Naive thymus-derived CD8-positive, alpha-beta T cell (primary cell): ENCODE measurements at places on chromosomes 3 and 15.

DNA sequence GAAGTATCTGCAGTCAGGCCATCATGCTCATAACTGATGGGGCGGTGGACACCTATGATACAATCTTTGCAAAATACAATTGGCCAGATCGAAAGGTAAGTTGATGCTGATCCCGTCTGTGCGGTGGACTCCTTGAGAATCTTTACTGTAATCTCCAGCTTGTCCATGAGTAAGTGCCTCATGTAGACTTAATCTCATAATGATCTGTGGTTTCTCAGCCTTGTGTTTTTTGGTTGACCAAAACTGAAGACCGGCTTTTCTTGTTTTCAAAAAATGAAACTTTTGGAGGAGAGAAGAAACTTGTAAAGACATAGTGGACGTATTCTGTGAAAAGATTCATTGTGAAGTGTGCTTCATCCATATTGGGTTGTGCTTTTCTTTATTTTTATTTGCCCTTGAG, 285.7 kb downstream of the LRTM1 start:
- DNase-seq, result no peak

DNA sequence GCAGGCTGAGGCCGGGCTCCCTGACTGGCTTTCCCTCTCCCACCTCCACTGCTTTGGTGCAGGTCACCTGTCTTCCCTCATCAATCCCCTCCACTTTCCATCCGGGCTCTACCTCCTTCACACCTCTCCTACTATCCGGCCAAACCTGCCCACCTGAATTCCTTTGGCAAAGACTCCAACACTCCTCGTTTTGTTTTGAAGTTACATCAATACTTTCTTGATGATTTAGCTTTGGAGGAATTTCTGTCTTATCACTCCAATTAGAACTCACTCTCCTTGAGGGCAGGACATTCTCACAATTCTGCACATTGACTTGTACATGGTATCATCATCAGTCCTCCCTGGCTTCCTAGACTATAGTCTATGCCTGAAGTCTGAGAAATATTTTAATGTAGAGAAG, 20.4 kb downstream of the LDHAL6B start:
- no peak for DNase-seq

GRCh38 chr3:40417845-40418543, 31.0 kb downstream of the ENTPD3 start:
- DNase-seq, result no peak

DNA sequence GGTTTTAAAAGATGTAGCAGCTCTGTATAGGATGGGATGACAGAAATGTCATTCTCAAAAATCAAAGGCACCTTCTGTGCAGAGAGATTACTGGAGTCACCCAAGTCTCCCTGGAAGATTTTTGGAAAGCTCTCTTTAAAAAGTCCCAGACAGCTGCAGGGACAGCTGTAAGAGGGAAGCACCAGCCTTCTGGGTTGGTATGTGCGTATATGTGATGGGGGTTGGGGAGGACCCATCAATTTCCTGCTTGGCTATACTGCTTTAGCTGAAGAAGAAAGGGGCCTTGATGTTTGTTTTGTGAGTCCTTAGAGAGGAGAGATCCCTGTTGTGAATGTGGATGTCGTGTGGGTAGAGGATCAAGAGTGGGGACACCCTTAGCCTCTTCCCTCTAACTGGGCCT, 5.4 kb upstream of the SEC11A start:
- DNase-seq, result no peak

DNA sequence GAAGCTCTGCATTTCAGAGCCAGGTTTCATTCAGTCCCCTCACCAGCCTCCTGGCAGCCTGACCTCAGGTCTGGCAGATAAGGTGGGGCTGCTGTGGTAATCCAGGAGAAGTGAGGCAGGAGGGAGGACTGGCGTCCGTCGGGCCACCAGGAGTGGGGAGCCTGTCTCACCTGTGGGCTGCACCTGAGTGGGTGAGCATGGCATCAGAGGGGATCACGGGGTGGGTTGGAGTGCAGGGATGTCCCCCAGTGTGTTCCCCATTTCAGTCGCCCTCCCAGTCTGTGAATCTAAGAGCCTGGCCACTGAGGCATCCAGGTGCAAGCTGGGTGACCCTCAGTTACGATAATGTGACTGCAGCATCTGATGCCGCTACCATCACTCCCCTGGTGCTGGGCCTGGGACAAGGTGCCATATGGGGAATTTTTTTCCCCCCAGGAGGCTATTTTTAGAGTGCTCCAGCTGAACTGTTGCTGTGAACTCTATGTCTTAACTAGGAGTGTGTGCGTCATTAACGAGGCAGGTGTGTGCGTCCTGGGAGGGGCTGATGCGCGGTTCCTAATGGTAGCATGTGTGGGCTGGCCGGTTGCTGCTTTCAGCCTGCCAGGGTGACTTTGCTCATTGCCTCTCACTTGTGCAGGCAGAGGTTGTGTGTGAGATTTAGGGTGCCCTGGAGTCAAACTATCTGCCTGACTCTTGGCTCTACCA, 165.2 kb downstream of the SLCO3A1 start:
- DNase-seq, result no peak

GRCh38 chr15:65042776-65043327, 2.3 kb upstream of the SLC51B start:
- no peak for DNase-seq

- peak; percentile 21 for DNase-seq
Observed at GRCh38 chr15:64503197-64503596, 42.8 kb downstream of the ZNF609 start.

- no peak for DNase-seq
Observed at GRCh38 chr3:146972726-146973125, 367.6 kb upstream of the PLSCR5 start.

DNA sequence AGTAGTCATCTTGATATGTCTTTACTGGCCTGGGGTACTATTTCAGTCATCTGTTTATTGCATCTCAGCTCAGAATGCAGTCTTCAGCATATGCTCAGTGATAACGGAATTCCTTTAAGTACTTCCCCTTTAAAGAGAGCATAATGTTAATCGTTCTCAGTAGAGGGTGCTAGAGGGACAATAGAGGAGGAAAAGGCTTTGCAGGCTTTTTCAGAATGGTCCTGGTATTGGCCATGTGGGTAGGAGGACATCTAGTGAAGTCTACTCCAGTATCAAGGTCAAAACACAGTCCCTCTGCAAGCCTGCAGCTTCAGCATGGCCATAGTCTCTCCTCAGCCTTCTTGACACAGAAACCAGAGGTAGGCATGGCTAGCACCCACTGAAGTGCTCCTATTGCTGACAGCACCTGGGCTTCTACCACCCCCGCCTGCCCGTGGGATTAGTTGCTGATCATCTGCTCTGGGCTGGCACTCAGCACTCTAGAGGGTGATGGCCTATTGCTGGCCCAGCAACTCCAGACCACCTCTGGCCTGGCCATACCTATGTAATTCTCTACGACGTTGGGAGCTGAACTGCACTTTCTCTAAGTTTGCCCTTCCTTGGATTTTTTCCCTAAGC, 65.4 kb downstream of the KCNH8 start:
- DNase-seq, result no peak

DNA sequence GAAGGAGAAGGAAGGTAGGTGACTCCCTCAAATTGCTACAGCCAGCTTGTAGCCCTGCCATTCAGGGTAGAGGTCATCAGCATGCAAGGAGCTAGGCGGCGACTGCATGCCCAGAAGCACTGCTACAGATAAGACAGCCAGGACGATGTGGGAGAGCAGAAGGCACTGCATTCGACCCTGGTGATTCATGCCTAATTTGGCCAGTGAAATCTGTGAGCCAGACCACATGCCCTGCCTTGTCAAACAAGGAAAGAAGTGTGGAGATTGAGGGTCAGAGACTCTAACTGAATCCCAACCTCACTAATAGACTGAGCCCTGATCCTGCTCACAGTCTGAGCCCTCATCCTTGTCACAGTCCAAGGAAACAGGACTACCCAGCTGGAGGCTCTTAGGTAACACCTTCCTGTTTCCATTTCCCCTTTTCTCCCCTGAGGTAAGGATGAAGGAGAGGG, 86.6 kb downstream of the LINGO1 start:
- DNase-seq, result no peak

- no peak for DNase-seq
Observed at GRCh38 chr3:137767538-137768360, 3.6 kb downstream of the SOX14 start.

DNA sequence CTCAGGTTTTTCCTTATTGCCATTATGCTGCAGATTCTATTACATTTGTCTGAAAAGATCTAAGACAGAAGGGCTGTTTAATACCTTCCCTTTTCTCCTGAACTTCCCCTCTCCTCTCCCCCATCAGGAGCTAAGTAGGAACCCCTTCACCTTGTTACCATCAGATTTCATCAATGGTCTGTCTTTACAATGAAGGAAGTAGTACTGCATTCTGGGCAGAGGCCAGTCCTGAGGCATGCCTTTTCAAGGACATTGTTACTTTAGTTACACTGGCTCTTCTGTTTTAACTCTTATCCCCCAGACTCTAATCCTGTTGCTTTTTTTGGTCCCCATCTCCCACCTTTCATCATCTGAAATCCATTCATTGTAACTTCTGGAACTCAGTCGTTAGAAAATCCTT, 8.1 kb downstream of the CTNNB1 start:
- no peak for DNase-seq

DNA sequence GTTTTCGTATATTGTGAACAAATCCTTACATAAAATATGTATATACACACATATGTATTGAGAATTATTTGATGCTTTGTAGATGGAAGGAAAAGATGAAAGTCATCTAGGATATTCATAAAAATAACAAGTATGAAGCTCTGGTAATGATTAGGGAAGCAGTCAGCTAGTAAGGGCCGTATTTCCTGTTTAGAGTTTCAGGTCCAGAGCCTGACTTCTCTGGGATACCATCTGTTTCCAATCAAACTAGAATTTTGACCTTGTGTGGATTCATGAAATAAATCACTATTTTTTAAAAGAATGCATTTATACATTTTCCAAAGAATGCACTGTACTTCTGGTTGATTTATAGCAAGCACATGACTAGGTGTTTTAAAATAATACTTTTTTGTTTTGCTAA, 156.1 kb upstream of the CGNL1 start:
- no peak for DNase-seq

DNA sequence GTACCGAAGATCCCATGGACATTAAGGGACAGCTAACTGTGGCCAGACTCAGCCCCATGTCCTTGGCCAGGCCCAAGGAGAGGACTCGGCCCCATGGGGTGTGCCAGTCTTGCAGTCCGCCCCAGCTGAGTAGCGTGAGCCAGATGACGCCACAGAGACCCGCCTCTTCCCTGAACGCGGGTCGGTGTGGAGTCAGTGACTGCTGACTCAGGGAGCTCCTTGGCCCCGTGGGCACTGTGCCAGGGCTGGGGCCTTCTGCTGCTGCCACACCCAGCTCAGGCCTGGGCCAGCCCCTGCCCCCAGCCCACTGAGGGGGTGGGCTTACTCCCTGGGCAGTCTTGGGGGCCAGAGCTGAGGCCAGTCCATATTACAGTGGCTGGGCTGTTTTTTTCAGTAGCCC, 52.8 kb downstream of the PLXNA1 start:
- no peak for DNase-seq

GRCh38 chr3:52506266-52506966, 11.3 kb downstream of the STAB1 start:
- DNase-seq, result no peak

- no peak for DNase-seq
Observed at GRCh38 chr15:75054172-75054897, 30.9 kb downstream of the PPCDC start.

GRCh38 chr3:107816107-107816506, 274.7 kb downstream of the CD47 start:
- DNase-seq, result no peak

DNA sequence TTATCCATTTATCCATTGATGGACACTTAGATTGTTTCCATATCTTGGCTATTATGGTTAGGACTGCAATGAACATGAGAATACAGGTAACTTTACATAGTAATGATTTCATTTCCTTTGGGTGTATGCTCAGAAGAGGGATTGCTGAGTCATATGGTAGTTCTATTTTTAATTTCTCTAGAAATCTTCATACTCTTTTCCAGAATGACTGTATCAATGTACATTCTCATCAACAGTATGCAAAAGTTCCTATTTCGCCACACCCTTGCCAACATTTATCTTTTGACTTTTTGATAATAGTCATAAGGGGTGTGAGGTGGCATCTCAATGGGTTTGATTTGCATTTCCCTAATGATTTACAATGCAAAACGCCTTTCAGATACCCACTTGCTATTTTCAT, 6.2 kb upstream of the NIPA1 start:
- no peak for DNase-seq

- no peak for DNase-seq
Observed at GRCh38 chr3:177236704-177237103, 39.4 kb upstream of the TBL1XR1 start.

- no peak for DNase-seq
Observed at GRCh38 chr3:43014241-43014640, 35.1 kb downstream of the GASK1A start.
